Stimulated activated CD8-positive, alpha-beta memory T cell treated with anti-CD3 and anti-CD28 coated beads, Interleukin-7, amount 100 ng/mL, for 24 hours (primary cell): ENCODE measurements at places on chromosomes 6 and 20.

GRCh38 chr6:44227148-44227793, 3.9 kb downstream of the SLC29A1 start:
- DNase-seq: no peak

GRCh38 chr6:103719545-103719944, 1140.2 kb downstream of the HACE1 start:
- DNase-seq: no peak

GRCh38 chr6:18165751-18166150, 10.5 kb downstream of the KDM1B start:
- no peak for DNase-seq

DNA sequence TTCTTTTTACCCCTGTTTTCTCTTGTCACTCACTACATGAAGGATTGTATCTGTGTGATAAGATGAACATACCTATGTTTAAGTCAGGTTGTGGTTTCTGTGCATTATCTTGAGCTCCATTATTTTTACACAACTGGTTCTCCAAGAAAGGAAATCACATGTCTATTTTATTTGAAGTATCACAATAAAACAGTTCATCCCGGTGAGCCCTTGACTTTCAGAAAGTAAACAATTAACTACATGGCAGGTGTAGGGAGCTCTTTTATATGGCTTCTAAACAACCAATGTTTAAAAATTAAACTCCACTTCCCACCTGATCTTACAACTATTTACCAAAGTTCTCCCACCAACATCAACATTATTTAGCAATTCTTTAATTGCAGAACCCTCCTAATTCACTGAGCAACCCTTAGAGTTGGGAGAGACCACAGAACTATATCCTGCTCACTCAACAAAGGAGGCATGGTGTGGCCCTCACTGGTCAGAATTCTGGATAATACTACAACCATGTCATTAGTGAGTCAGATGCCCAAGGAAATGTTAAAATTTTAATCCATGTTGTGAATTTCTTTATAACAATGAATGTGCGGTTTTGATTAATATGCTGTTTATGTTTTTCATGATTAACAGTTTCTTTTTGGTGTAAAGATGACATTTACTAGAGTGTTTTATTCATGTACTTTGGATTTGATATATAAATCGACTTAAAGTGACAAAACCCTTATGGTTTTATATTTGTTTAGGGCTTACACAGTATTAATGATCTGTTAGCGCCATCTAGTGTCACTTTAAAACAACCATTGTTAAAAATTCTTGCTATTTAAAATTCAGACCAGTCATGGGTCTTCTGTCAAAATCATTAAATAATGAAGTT, 50.0 kb upstream of the SCGN start:
- DNase-seq: no peak

DNA sequence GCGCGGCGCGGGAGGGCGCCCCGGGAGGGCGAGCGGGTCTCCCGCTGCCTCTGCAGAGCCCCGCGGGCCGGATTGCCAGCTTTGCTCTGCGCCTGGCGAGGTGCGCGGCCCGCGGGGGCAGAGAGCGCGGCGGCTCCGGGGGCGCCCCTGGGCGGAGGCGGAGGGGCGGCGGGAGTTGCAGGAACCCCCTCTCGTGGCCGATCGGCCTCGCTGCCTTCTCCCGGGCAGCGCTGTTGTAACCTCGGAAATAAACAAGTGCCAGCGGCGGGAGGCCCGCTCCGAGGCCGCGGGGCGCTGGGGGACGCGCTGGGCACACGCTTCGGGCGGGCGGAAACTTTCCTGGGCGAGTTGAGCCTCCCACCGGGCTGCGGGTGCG, 1.2 kb downstream of the CDH4 start:
- DNase-seq: no peak

DNA sequence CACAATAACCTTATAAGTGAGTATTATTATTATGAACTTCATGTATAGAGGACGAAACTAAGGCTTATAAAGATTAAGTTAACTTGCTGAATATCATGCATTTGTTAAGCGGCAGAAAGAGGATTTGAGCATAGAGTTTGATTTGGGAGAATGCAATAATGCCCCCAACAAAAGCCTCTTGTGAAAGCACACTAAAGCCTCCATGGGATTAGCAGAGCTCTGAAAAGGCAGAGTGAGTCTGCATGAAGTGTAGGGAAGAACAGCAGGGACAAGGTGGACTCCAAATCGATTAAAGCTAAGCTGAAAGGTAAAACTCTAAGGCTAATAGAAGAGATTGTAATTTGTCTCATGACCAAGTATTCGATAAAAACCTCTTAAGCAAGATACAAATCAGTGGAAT, 100.3 kb downstream of the SH3BGRL2 start:
- DNase-seq: no peak

GRCh38 chr6:111845441-111845871, 27.8 kb downstream of the FYN start:
- no peak for DNase-seq

DNA sequence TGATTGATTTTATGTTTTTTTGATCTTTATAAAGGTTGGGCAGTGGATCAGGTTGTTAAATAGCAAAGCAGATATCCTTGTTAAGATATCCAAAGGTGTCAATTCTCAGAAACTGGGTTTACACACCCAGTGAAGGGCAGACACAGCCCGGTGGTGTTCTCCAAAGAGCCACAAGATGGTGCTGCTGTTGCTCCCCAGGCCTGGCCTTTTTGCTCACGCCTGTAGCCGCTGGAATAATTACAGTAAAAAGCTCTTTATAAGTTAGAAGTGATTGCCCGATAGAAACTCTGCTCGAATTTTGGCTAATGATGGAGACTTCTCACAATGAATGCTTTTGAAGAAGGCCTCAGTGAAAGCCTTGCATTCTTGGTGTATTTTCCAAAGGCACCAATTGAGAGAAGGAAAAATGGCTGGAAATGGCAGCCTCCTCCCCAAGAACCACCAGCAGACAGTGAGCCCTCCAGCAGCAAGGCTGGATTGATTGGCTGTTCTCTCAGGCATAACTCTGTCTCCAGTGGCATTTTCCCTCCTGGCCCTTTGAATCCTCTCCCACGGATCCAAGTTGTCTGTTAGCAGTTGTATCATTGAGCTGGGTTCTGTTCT, 120.5 kb upstream of the CHD6 start:
- DNase-seq: no peak

- no peak for DNase-seq
These were observed 14.6 kb upstream of the MTCL3 start for GRCh38 chr6:127533736-127534135.

GRCh38 chr6:87105823-87106222, 10.9 kb upstream of the CGA start:
- no peak for DNase-seq

- DNase-seq: no peak
These were observed 31.8 kb downstream of the PXDC1 start for GRCh38 chr6:3719462-3720308.

- no peak for DNase-seq
These were observed 15.0 kb downstream of the PREX1 start for GRCh38 chr20:48812600-48813445.

DNA sequence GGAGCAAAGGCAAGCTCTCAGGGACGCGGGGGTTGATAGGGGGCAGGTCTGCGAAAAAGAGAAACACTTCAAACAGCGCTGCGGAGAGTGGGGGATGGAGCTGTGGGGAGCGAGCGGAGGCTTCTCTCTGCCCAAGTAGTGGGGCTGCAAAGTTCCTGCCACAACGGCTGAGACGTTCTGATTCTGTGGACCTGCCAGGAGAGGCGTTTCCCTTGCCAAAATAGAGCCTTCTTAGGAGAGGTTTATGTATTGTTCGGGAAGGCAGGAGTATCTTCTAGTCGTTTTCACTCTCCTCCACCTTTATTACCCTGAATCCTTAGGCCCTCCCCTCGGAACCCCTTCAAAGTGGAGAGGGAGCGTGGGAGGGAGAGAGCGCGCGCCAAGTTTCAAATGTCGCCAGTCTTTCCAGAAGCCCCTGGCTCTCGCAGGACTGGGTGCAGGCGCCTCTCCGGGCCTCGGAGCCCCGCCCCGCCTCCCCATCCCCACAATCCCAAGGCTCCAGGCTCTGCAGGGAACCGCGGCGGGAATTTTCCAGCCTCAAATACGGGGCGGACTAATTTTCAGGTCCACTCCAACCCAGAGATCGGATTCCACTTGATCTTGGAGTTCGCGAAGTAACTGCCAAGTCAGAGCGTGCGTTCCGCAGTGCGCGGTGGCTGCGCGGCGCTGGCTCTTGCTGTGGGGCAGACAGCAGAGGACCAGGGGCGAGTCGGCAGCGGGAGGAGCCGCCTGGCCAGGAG, 10.0 kb upstream of the POU3F2 start:
- DNase-seq: no peak

GRCh38 chr6:36032261-36032660, 4.7 kb downstream of the MAPK14 start:
- no peak for DNase-seq

DNA sequence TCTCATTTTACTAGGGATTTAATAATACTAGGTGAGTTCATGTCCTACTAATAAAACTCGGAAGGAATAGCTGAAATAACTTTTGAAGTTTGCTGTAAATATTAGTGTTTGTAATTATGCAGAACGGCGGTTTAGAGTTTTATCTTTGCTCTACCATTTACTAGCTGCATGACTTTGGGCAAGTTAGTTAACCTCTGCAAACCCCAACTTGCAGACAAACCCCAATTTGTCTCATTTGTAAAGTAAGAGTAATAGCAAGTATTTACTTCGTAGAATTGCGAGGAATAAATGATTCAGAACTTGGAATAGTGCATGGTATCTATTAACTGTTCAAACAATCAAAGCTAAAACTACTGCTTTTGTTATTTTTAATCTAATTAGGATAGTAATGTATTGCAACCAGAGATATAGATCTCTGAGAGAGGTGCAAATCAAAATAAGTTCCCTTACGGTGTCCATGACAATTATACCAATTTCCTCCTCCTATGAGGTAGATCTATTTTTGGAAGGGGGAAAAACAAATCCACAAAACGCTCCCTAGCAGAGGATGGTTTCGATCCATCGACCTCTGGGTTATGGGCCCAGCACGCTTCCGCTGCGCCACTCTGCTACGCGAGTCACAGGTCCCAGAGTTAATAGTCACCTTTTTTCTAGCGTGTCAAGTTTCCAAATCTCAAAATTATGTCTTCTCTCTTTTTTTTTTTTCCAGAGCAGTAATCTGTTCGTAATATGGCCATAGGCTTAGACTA, 35.1 kb upstream of the BTN3A2 start:
- DNase-seq: peak; percentile 56
